ENCODE measurements at places on chromosomes 2 and 18.

DNA sequence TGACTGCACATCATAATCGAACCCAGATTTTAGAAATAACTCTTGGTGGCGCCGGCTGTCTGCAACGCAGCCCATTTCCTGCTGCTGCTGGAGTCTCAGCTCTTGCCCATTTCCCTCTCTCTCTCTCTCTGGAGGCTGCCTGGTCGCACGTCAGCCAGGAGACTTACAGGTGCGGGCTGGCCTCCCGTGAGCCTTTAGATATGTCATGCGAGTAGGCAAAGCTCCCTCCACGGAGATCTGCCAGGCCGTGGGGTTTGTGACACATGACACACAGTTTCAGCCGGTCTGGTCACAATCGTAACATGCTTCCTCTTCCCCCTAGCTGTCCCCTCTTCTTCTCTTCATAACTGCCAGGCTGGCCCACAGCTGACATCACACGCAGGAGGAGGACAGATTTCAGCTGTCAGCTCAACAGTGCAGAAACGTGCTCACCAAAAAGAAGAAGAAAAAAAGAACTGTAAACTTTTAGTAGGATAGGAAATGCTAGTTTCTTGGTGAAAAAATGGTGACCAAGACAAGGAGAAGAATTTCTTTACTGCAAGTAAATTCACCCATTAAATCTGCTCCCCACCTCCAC, 489.3 kb downstream of the ZNF516 start:
- no peak for DNase-seq

- no peak for DNase-seq
These were observed 241.9 kb upstream of the MAP2 start for GRCh38 chr2:209181984-209182383.

DNA sequence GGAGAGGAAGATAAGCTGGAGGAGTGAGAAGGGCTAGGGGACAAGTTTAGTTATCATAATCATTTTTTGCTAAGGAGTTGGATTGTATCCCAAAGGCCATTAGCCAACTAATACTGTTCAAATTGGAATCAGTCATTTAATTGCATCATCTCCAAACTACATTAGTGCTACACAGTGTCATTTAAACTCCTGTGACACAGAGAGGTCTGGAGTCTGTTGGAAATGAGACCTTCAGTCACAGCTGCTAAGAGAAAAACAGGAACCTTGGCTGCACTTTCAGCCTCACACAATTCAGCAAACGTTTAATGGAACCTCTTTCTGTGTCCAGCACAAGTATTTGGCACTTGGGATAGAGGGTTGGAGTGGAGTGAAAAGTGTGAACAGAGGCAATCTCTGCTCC, 175.5 kb upstream of the MGAT5 start:
- no peak for DNase-seq

- DNase-seq = no peak
These were observed 147.8 kb downstream of the SATB2 start for GRCh38 chr2:199309973-199310372.

DNA sequence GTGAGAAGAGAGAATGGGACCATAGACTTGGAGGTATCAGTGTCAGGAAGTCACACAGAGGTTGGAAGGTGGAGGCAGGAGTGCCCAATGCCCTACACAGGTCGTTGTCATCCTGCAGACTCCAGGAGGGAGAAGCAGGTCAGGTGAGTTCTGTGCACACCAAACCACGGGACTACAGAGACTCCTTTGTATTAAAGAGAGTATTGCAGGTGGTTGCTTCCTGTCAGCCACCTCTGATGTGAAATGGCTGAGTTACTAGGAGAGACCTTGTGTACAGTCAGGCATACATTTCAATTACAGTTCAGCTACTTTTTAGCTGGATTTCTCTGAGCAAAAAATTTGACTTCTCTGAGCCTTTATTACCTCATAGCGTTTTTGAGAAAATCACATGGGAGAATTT, 51.6 kb downstream of the SPP2 start:
- DNase-seq = no peak

DNA sequence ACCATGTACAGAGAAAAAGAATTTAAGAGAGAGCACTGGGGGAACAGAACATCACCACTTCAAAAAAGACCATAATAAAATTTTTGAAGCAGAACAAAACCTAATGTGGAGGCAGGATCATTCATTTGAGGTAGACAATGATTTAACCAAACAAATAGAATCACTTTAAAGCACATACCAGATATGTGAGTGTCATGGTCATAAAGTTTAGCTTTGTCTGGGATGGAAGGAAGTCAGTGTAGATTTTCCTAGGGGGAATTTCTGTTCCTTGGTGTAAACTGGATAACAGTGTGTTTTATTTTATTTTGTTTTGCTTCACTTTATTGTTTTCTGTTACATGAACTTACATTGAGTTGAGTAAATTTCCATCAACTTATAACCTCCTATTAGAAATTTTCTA, 120.8 kb downstream of the CRIM1 start:
- DNase-seq = no peak

- no peak for DNase-seq
These were observed 20.1 kb upstream of the FN1 start for GRCh38 chr2:215455958-215456357.

- no peak for DNase-seq
These were observed 358.1 kb upstream of the SYT4 start for GRCh38 chr18:43635397-43635796.

DNA sequence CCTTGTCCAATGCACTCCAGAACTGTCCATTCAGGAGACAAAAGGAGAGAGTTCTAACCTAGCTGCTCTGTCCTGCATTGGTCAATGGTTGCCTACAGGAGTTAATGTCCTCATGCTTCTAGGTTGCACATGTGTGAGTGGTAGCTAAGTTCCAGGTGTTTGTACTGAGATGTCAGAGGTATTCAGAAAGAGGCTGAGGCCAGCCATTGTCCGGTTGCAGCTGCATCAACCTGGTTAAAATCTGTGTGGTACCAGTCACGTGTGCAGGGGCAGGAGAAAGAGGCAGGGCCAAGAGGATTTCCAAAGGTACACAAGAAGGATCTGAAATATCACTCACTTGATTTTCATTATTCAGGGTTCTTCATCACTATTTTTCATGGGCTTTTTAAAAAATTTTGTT, 70.8 kb downstream of the DTNA start:
- no peak for DNase-seq

- DNase-seq = no peak
These were observed 30.3 kb downstream of the DNAH6 start for GRCh38 chr2:84546551-84546950.

DNA sequence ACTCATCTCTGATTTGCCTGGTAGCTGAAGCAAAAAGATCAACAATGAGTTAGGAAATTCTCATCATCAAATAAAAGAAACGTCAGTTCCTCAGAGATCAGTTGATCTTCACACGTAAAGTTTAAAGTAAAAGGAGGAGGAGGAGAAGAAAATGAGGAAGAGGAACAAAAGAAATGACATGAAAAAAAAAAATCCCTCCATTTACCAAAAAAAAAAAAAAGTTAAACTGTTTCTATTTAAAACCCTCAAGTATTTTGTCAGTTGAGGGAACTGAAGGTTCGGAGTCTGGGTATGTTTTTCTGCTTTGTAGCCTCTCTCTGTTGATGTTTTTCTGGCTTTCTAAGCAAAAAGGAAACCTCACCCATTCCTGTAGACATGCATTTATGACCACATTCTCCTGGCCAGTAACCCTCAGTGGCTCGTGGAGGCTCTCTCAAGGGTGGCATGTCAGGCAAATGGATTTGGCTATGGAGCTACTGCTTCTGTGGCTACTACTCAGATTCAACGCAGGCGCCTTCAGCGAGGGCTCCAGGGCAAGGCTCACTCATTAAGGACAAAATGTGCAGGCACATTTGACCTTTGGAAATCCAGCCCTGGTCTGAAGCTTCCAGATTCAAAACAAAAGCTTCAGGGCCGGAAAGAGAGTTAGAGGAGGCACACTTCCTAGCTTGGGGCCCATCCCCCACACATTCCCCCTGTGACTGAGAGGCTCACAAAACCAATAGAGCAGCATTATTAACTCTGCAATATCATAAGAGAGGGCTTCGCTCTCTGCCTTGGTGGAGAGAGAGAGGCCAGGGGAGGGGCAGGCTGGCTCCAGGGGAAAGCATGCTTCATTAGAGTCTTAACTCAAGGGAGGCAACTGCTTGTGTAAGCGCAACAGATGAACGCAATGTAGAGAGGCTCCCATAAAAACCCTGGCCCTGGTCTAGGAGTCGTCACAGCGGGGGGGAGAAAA, 22.3 kb downstream of the KLF7 start:
- no peak for DNase-seq

DNA sequence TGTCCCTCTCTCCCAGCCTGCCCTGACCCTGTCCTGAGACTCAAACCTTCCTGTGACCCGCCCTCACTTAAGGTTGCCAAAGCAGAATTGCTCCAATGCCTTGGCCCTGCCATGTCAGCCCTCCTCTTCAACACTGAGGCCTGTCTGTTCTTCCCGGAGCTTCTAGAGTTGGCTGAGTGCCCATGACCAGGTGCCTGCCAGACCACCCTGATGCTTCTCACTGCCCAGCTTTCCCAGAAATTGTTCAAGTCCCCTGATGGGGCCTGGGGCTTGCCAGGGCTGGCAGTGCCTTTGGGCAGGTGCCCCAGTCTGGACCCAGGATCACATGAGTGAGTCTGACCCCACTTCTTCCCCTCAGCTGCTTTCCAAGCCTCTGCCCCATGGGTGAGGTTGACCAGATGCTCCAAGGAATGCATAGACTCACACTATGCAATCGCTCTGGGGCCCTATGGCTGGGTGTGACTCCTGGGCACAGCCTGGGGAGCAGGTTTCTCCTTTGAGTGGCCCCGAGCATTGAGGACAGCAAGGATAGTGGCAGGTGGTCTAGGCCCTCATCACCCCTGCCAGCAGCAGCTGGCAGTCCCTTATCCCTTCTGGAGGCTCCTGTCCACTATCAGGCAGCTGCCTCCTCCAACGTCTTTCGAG, 3.1 kb upstream of the INPP5D start:
- DNase-seq = no peak

- no peak for DNase-seq
These were observed 39.1 kb upstream of the NCOA1 start for GRCh38 chr2:24451805-24452501.

GRCh38 chr2:85393836-85394235, 16.3 kb downstream of the CAPG start:
- no peak for DNase-seq

GRCh38 chr2:191001032-191001431, 12.9 kb downstream of the STAT1 start:
- no peak for DNase-seq

GRCh38 chr2:29105375-29105774, 9.8 kb upstream of the CLIP4 start:
- DNase-seq = no peak

DNA sequence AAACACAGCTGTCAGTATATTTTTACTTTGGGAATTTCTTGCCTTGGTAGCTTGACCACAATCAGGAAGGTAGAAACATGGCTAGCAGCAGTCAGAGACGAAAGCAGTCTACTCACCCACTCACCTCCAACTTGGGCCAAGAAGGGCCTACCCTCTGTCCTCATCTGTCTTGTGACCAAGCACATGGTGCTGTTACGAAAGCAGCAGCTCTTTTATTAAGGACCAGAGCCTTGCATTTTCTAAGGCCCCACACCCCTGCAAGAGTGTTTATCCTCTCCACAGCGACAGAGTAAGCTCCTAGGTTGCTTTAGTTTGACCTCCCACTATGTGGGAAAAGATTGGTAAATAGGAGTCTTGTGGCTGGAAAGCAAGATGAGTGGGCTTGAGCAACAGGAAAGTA, 31.3 kb upstream of the MSTN start:
- no peak for DNase-seq

GRCh38 chr2:148865512-148865911, 9.5 kb upstream of the KIF5C start:
- DNase-seq = no peak

- no peak for DNase-seq
These were observed 223.6 kb upstream of the AGAP1 start for GRCh38 chr2:235270291-235270690.

GRCh38 chr2:175207741-175208438, 26.4 kb upstream of the ATP5MC3 start:
- no peak for DNase-seq

DNA sequence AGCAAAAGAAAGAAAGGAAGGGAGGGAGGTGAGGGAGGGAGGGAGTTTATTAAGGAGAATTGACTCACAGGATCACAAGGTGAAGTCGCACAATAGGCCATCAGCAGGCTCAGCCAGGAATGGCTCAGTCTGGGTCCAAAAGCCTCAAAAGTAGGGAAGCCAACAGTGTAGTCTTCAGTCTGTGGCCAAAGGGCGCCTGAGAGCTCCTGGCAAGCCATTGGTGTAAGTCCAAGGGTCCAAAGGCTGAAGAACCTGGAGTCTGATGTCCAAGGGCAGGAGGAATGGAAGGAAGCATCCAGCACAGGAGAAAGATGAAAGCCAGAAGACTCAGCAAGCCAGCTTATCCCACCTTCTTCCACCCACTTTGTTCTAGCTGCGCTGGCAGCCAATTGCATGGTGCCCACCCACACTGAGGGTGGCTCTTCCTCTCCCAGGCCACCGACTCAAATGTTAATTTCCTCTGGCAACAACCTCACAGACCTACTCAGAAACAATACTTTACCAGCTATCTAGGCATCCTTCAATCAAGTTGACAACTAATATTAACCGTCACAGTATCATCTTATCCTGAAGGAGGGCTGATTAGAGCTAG, 5.8 kb upstream of the ACAA2 start:
- no peak for DNase-seq

DNA sequence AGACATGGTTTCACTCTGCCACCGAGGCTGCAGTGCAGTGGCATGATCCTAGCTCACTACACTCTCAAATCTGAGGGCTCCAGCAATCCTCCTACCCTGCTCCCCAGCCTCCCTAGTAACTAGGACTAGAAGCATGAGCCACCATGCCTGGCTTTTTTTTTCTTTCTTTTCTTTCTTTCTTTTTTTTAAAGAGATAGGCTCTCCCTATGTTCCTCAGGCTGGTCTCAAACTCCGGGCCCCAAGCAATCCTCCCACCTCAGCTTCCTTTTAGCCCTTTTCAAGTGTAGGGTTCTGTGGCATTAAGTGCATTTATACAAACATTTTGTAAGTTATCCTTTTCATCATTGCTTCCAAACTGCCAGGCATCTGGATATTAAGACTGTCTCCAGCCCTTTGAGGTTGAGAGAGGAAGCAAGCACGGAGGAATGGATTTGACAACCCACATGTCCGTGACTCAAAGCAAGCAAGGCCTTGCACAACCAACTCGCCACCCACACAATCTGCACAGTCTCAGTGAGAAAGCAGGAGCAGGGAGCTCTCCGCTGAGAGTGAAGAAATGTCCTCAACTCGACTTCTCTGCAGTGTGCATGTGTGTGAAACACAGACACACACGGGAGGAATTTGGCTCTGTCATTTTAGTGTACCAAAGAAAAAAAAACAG, 65.6 kb downstream of the ATP8B1 start:
- no peak for DNase-seq

DNA sequence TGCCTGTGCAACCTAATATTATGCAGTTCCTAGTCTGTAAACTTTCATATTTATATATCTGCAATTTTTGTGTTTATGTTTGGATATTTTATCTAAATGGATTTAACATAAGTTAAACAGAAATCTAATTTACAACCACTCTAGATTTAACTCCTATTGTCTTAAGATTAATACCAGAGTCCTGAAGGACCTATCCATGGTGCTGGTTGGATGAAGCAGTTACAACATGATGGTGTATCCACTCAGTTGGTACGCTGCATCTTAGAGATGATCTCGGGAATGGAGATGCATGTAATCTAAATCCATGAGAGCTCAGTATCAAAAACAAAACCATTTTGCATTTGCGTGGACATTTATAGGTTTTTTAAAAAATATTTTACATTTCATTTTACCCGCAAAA, 745.9 kb upstream of the SLC8A1 start:
- DNase-seq = no peak

GRCh38 chr2:207848545-207848928, 78.8 kb upstream of the FZD5 start:
- DNase-seq = no peak

Data from NCI-H1048 (cell line).